ENCODE measurements at places on chromosomes 2 and 18.
A peak's percentile ranks its signal among the peaks of the same experiment; 100 is the strongest.

GRCh38 chr2:13616059-13616458, 899.3 kb downstream of the TRIB2 start:
- no peak for DNase-seq

DNA sequence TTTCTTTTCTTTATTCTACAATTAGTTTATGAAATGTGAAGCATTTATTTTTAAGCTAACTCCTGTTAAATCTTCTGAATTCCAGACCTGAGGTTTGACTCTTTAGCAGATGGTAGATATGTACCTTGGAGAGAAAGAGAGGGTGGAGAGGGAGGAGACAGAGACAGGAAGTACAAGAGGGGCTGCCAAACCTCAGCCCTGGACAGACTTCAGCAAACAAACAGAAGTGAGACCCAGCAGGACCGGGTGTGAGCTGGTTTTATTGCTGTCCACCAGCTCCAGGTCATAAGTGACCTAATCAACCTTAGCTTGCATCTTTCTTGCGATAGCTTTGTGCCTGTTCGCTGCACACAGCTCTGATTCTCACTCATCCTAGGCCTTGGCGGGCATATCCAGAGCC, 168.6 kb downstream of the CNTNAP5 start:
- no peak for DNase-seq

DNA sequence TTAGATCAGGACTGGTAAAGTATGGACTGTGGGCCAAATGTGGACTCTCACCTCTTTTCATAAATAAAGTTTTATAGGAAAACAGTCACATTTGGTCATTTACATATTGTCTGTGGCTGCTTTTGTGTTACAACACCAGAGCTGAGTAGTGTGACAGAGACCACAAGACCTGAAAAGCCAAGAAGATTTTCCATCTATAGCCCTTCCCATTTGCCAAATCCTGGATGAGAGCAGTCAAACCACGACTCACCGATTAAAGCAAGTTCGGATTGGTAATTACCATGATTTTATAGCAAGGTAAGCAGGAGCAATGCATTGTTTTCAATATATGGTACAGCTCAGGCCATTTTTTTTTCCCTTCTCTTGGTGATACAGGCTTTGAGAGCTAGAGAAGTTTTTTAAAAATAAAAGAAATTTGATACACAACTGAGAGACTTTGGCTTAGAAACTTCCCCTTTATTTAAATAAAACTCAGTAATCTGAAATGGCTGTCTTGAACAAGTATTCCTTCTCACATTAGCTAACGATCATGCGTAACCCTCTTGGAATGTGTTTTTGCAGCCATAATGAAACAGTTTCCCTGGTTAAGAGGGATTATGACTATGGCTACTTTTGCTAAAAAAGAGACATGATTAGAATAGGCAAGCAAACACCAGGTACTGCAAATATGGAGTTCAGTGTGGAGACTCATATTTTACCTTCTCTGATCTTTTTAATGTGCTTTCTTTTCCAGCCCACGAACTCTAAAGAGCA, 9.5 kb upstream of the MALL start:
- no peak for DNase-seq

DNA sequence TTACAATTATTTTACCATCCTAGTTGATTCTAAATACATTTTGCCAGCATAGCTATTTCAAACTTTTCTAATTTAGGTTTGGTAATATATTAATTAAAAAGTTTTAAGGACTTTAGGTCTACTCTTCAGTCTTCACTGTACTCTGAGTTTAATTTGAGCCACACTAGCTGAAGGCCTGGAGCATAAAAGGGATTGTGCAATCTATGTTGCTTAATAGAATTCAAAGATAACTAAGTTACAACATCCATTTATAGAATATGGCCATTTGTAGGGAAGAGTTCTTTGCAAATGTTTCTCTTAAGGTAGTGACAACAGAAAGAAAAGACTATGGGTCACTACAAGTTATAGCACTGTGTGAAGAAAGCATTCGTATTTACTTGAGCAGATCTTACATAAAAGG, 702.2 kb upstream of the NRXN1 start:
- DNase-seq = no peak

DNA sequence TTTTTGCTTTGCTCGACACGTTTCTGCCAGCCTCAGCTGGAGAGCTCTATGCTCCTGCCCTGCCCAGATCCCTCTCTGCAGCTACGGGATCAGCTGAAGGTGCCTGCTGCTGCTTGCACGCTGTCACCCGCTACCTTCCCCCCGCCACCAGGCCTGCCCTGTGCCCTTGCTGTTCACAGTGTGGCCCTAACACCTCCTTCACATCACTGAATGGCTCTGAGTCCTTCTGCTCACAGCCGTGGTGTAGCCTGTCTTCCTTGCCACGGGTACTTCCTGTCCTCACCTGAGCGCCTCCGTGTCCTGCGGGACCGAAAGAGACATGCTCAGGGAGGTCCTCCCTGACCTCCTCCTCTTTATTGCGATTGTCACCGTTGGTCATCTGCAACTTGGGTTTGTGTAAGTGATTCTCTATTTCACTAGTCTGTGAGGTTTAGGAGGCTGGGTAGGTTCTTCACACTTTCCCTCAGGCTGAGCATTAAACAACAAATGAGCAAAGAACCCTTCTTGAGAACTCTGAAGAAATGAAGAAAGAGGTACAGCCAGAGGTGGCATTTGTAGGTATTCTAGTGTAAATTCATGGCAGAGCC, 127.5 kb downstream of the NCK2 start:
- no peak for DNase-seq

- no peak for DNase-seq
Measured at GRCh38 chr2:67878743-67879142, 184.1 kb downstream of the C1D start.

- DNase-seq = no peak
Measured at GRCh38 chr18:39555496-39555895, 1989.9 kb upstream of the CELF4 start.

GRCh38 chr18:74714791-74715190, 117.1 kb downstream of the ZNF407 start:
- no peak for DNase-seq

GRCh38 chr2:172430678-172431077, 3.3 kb downstream of the ITGA6 start:
- peak; percentile 14 for DNase-seq
